Heart left ventricle (tissue), 16 donors: ENCODE measurements at places on chromosomes 6 and 20. TPM values are rescaled to one million over a fixed set of nuclear protein-coding genes. Genes with fewer than 3 reads are reported as not detected.
A peak's percentile ranks its signal among the peaks of the same experiment; 100 is the strongest.

DNA sequence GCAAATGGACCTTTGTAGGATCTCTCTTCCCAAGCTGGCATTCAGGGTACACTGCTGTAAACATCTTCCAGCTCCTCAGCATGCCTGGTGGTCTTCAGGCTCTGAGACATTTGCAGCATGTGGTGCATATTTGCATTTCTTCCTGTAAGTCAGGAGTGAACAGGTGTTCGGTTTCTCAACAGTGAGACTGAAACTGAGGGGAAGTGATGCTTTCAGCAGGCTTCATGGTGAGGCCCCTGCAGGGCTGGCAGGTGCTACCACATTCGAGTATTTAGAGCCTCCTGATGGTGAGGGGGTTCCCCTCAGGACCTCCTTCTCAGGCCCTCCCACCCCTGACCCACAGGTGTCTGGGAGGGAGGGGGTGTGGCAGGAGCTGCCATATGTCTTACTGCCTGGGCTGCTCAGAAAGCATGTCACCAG lies 15.1 kb downstream of the MYBL2 start:
- H3K27ac ChIP-seq, result no peak overlapping the region
- H3K4me3 ChIP-seq, result no peak overlapping the region
- H3K4me1 ChIP-seq, result no peaks in the 10 kb centered on the region
- H3K27me3 ChIP-seq, result no peaks in the 10 kb centered on the region

- H3K36me3 ChIP-seq, result no peaks in the 10 kb centered on the region
- H3K4me1 ChIP-seq, result no peaks in the 10 kb centered on the region
- no peak overlapping the region for H3K4me3 ChIP-seq
- no peak for DNase-seq
Measured at GRCh38 chr20:42938441-42939205, 251.1 kb downstream of the PTPRT start.

GRCh38 chr6:166419717-166420116 lies 37.0 kb upstream of the MPC1 start:
- no peak overlapping the region for H3K27ac ChIP-seq
- no peak for DNase-seq
- H3K4me1 ChIP-seq, result no peaks in the 10 kb centered on the region
- H3K27me3 ChIP-seq, result no peaks in the 10 kb centered on the region
- peaks cover 10% of the 10 kb centered on the region for H3K36me3 ChIP-seq
- H3K4me3 ChIP-seq, result no peak overlapping the region

DNA sequence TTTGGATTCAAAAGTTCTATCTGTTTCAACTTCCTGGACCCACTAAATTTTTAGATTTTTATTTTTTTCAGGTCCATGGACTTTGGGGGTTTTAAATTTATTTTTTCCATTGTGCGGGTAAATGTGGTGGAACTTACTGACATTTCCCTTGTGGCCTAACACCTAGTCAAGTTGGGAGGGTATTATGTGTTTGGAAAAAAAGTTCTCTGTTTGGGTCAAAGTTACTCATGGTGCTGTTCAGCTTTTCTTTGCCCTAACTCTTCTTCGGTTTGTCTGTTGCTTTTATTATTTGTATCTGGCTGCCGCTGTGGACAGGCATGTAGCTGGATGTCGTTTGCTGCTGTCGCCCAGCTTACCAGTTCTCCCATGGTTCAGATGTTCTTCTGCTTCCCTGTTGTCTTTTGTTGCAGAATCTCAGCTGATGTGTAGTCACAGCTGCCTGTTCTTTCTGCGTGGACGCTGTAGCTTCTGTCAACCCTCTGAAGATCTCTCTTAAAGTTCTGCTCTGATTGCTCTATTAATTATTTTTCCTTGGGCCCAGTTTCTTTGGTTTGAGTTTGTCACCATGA lies 7.9 kb downstream of the IGF2R start:
- peak overlapping the region; percentile 78 for H3K27ac ChIP-seq
- DNase-seq, result no peak
- no peaks in the 10 kb centered on the region for H3K36me3 ChIP-seq
- no peak overlapping the region for H3K4me3 ChIP-seq

DNA sequence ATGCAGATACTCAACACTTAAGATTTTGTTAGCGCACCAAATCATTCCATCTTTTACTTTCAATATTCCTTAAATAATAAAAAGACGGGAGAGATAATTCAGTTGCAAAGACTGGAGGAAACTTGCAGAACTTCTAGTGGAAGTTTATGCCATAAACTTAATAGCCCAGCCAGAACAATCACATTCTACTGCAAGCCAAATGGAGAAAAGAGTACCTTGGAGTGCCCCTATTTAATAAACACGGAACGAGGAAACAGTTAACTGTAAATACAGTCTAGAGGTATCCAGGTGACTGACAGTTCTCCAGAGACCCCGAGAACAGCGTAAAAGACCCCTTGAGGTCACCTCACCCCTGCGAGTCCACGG lies 635 bp downstream of the SLC35B3 start:
- H3K27me3 ChIP-seq, result no peaks in the 10 kb centered on the region
- DNase-seq, result no peak
- H3K27ac ChIP-seq, result peak overlapping the region; percentile 82
- peaks cover 3% of the 10 kb centered on the region for H3K36me3 ChIP-seq

- peaks cover 74% of the 10 kb centered on the region for H3K4me1 ChIP-seq
- H3K27me3 ChIP-seq, result no peaks in the 10 kb centered on the region
- no peaks in the 10 kb centered on the region for H3K36me3 ChIP-seq
- no peak overlapping the region for H3K27ac ChIP-seq
Measured at GRCh38 chr6:142850679-142851423, 94.1 kb downstream of the HIVEP2 start.

GRCh38 chr6:170022291-170022722 lies 268.6 kb downstream of the DLL1 start:
- peaks cover 8% of the 10 kb centered on the region for H3K27me3 ChIP-seq
- H3K4me1 ChIP-seq, result no peaks in the 10 kb centered on the region
- no peak for DNase-seq
- H3K27ac ChIP-seq, result peak overlapping the region; percentile 86
- H3K36me3 ChIP-seq, result no peaks in the 10 kb centered on the region
- H3K4me3 ChIP-seq, result no peak overlapping the region

Gene GRM1
- 5.8 TPM for total RNA-seq

Gene MUCL3
- total RNA-seq, result not detected

Gene DOK5
- 7.0 TPM for total RNA-seq
